Fibroblast of the aortic adventitia (primary cell): ENCODE measurements at places on chromosomes 2 and 18. TPM values are rescaled to one million over a fixed set of nuclear protein-coding genes. Genes with fewer than 3 reads are reported as not detected.

SKOR2 gene
- not detected in 2 replicates for total RNA-seq

LYPD6B gene
- 0.18 TPM in 1 of 2 replicates, not detected in the other for total RNA-seq

SH3RF3 gene
- total RNA-seq, result 2.1 and 8.4 TPM in 2 replicates

GRCh38 chr18:22300665-22301636, 116.8 kb downstream of the CTAGE1 start:
- DNase-seq, result peak; percentile 45

DNA sequence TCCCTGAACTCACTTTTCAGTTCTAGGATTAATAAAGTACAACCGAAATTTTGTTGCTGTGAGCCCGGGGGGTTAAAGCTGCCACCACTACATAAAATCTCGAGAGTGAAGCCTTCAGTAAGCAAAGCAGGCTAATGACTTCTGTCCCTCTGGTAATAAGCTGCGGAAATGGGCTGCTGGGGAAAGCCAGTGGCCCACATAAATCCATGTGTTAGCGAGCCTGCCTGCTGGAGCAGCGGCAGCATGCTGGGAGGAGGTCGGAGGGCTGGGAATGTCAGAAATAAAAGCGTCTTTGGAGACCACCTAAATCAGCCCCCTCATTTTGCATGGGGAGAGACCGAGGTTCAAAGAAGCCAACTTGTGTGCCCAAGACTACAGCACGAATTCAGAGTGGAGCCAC, 371.7 kb downstream of the TNS1 start:
- no peak for DNase-seq

- DNase-seq, result peak; percentile 63
Observed at GRCh38 chr2:234674781-234675201, 177.9 kb upstream of the ARL4C start.

- no peak for DNase-seq
Observed at GRCh38 chr2:36380624-36381481, 25.3 kb downstream of the CRIM1 start.

DNA sequence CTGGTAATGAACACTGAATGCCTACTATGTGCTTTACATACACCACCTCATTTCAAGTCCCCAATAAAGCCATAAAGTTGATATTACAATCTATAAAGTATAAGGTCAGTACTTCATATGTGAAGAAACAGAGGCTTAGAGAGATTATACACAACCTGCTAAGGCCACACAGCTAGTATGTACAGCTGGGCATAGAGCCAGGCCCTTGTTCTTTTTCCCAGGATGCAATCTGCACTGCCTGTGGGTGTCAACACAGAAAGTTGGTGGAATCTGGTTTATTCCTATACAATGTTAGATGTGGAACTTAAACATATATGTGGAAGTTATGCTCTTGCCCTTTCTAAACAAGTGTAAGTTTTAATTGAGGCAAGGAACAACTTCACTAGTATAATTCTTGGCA, 32.8 kb downstream of the INSIG2 start:
- DNase-seq, result no peak

- no peak for DNase-seq
Observed at GRCh38 chr2:219857751-219858150, 230.3 kb downstream of the SLC4A3 start.
